Endothelial cell of umbilical vein (primary cell): ENCODE measurements at places on chromosomes 5 and 9. TPM values are rescaled to one million over a fixed set of nuclear protein-coding genes. Genes with fewer than 3 reads are reported as not detected.

DNA sequence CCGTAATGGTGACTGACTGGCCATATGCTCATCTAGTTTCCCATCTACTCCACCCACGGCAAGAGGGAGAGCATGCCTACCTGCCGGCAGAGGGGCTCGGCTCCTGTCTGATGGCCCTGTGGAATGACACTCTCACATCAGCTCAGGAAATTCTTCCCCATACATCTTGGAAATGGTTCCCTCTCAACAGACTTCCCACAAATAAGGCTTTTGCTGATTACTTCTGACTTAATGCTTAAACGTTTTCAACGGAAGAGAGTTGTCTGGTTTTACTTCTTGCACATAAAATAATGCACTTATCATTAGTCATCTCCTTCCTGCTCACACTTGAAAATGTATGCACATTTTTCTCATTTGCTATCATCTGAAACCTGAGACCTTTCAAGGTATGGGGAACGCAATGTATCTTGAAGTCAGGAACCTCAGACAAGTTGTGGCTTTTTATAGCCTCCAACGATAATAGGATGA, 129.5 kb downstream of the TTLL11 start:
- peak; percentile 84 for DNase-seq

- no peak for DNase-seq
Measured at GRCh38 chr9:137449081-137449844, 8.1 kb upstream of the ENTPD8 start.

PRLR gene
- total RNA-seq, result not detected in 2 replicates

PCDHA11 gene
- 0.12 TPM in 1 of 2 replicates, not detected in the other for total RNA-seq

TYRP1 gene
- total RNA-seq, result not detected in 2 replicates

GRCh38 chr5:112583166-112583565, 154.5 kb upstream of the APC start:
- no peak for DNase-seq

GRCh38 chr5:106907979-106908378, 762.8 kb downstream of the EFNA5 start:
- DNase-seq, result no peak

FOXD4 gene
- 0.35 and 0.42 TPM in 2 replicates for total RNA-seq

NDUFS6 gene
- 42.5 and 49.9 TPM in 2 replicates for total RNA-seq

DOLK gene
- total RNA-seq, result 18.8 and 22.3 TPM in 2 replicates

DNA sequence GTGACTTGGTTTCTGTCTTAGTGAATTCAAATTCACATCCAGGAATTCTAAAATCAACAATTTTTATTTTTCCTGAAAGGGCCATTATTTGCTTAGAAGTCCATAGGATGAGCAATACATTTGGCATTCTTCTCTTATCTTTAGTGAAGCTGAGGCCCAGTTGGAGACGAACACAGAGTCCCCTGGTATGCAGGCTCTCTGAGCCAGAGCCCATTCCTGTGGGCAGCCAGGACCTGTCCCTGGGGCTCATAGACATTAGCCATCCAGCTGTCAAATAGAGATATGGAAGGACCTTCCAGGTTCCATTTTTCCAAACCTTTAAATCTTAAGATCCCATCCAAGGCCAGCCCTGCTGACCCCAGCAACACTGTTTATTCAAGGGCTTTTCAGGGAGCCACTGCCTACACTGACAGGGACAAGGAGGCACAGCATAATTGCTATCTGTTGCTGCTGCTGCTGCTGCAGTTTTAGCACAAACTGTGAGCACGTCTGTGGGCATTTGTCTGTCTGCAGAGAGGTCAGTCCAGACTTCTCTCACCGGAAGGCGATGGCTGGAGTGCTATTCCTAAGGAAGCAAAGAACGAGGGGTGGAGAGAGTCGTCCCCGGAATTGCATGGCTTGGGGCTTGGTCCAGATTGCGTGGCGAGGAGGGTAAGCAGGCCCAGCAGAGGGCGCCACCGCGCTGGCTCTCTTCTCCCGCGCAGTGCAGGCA, 639.0 kb downstream of the CCDC171 start:
- peak; percentile 60 for DNase-seq

PCDHB13 gene
- 0.65 and 0.77 TPM in 2 replicates for total RNA-seq

DNA sequence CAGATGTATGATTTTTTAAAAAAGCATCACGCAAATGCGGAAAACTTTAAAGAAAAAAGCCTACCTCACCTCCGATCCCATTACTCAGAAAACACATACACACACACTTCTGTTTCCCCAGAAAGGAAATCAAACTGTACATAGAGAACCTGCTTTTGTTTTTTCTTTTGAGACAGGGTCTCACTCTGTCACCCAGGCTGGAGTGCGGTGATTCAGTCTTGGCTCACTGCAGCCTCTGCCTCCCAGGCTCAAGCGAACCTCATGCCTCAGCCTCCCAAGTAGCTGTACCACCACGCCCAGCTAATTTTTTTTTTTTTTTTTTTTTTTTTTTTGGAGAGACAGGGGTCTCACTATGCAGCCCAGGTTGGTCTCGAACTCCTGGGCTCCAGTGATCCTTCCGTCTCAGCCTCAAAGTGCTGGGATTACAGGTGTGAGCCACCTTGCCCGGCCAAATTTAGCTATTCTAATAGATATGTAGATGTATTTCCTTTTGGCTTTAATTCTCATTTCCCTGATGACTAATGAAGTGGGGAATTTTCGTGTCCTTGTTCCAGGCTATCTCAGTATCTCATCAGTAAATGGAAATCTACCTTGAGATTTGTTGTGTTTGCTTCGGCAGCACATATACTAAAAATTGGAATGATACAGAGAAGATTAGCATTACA, 25.7 kb upstream of the EEIG1 start:
- DNase-seq, result peak; percentile 66

GRCh38 chr5:163347671-163348070, 89.7 kb upstream of the CCNG1 start:
- peak; percentile 57 for DNase-seq

DNA sequence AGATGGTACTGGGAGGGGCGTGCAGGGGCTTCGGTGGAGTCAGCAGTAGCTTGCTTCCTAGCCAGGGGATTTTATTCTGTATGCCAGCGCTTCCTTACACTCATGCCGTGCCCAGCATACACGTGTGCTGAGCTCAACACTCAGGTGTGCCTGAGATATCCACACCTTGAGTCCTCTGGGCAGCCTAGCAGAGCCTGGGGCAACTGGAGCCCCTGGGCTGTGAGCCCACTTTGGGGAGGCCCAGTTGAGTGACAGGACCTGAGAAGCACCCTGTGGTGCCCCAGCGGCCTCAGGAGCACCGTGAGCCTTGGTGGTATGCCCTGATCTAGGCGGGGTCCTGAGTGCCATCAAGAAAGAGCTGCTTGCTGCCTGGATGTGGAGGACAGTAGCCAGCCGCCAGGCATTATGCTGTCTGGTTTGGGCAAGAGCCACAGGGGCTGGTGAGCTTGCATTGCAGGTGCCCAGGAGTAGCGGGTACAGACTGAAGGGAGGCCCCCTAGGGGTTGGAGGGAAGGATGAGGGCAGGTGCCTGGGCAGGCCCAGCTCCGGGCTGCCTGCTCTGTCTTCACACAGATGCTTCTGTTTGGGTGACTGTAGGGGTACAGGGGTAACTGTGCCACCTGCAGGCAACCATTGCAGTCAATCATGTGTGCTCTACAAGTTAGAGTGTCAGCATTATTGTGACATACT, 42.9 kb downstream of the BNIP1 start:
- DNase-seq, result no peak

DNA sequence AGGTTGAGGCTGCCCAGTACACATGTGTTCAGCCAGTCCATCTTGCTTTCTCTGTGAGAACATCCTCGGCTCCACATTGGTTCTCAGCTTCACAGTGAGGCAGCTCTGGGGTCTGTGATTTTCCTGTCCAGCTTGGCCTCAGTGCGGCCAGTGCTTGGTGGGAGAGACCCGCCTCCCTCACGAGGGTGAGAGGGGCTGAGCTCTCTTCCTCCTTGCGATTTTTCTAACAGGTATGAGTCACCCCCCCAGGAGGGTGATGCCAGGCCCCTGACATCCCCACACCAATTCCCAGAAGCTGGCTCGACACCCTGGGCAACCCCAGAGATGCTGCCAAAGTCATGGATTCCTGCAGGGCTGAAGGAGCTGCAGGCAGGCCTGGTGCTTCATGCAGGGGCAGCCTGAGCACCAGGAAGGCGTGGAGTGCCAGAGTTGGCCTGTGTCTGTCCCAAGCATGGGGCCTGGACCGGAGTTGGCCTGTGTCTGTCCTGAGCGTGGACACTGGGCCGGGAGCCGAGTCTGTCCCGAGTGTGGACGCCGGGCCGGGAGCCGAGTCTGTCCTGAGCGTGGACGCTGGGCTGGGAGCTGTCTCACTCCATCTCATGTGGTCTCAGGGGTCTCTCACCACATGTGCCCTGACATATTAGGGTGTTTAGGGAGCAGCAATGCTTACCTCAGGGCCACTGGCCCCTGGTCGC, 408.6 kb upstream of the IRX4 start:
- no peak for DNase-seq

- no peak for DNase-seq
Measured at GRCh38 chr9:130030651-130031127, 12.3 kb downstream of the FNBP1 start.

DNA sequence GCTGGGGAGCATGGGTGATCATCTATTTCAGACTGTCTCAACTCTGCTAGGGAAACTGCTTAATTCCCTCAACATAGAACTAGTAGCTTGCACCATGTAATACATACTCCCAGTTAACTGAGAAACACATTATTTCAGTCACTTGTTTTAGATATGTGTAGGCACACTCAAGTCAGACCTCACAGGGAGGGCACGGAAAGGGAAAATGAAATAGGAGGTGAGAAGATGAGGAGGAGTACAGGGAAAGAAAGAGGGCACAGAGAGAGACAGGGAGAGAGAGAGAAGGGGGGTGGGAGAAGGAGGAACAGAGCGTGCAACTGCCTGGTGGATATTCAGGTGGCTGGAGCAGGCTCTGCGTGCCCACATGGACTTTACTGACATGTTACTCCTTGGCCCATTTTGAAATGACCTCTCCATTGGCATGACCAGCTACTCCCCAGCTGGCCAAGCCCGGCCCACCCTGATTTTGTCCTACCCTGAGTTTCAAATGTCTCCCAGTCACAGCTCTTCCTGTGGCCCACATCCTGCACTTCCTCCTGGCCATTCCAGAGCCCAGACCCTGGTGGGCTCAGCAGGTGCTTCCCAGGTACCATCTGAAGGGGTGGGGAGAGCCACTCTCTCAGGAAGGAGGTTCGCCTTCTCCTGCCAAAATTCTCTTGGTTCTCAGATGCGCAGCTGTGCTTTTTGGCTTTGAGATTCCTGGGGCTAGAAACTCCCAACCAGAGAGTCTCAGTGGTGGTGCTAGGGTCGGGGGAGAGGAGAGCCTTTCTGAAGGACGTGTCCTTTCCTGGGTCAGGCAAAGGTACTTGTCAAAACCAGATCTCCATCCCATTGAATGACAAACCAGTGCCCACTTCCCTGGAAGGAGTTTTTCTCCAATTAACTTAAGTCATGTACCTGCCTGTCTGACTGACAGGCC, 229.4 kb downstream of the FSTL4 start:
- DNase-seq, result no peak

DNA sequence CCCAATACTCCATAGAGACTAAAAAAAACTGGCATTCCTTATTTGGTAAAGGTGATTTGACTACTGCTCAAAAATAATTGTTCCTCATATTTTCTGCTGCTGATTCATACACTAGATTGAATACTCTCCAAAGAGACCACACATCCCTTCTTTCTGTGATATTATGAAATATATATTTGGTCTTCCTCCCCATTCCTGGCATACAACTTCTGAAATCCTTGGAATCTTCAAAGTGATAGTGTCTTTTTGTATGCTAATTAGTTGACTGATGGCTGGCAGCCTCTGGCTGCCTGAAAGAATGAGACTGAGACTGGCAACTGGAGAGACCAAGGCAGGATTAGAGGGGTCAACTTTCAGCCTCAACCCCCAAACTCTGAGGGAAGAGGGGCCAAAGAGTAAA, 348.0 kb upstream of the RFX3 start:
- no peak for DNase-seq

DNA sequence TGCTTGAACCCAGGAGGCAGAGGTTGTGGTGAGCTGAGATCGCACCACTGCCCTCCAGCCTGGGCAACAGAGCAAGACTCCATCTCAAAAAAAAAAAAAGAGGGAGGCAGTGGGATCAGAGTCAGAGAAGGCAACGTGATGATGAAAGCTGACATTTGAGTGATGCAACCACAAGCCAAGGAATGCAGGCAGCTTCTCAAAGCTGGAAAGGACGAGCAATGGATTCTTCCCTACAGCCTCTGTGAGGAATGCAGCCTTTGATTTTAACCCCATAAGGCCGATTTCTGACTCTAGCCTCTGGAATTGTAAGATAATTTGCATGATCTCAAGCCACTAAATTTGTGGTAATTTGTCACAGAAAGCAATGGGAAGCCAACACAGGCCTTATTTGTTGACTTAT, 9.8 kb downstream of the TGFBI start:
- DNase-seq, result no peak

DNA sequence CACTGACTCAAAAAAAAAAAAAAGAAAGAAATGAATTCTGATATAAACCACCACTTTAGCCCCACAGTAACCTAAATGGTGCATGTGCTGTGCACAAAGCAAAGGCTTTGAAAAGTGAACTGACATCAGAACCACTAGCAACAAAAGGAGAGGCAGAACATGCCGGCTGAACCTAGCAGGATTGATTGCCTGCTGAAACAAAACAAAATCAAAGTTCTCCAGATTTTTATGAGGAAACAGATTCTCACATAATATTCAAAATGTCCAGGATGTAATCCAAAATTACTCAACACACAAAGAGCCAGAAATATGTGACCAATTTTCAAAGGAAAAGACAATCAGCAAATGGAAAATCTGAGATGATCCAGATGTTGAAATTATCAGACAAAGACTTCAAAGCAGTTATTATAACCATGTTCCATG, 37.9 kb downstream of the UBTD2 start:
- no peak for DNase-seq

- no peak for DNase-seq
Measured at GRCh38 chr9:24801344-24801743, 255.6 kb upstream of the IZUMO3 start.

DNA sequence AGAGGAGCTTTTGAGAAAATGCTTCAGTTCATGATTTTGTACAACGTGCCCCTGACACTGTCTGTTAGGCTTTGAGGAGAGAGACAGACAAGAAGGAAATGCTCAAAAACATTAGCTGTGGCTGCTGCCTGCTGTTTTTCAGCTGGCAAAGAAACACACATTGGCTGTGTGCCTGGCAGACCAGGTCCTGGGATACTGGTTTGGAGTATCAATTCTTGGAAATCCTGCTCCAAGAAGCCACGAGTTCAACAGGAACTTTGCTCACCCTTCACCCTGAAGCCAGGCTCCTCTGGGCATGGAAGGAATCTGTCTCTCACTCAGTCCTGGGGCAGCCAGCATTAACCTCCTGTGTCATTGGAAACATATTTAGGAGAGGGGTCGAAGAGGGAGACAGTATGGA, 245.5 kb downstream of the AUH start:
- no peak for DNase-seq
